Vagina (tissue), 2 donors: ENCODE measurements at places on chromosomes 2 and 18.

GRCh38 chr2:236738030-236738429 is 168.4 kb downstream of the ACKR3 start:
- H3K4me3 ChIP-seq, result no peak overlapping the region
- H3K27ac ChIP-seq, result no peak overlapping the region
- peaks cover 3% of the 10 kb centered on the region for H3K4me1 ChIP-seq

GRCh38 chr2:151728804-151729414 is 5.4 kb downstream of the NEB start:
- no peak overlapping the region for H3K27ac ChIP-seq
- no peak for DNase-seq
- no peak overlapping the region for H3K4me3 ChIP-seq
- H3K36me3 ChIP-seq, result no peaks in the 10 kb centered on the region

DNA sequence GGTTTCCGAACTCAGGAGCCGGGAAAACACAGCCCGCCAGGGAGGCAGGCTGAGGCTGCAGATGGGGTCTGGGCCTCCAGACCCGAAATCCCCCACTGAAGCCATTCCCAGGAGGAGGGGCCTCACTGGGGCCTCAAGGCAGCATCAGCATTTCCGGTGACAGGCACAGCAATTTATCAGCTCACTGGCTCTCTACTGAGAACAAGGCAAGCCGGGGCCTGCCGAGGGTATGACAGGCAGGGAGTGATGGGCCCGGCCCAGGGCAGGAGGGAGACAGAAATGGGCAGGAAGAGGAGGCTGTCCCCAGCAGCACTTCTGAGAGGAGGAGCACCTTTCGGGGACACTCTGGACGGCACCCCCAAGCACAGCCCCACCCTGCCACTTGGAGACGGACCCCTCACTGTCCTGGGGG is 12.5 kb downstream of the SDC1 start:
- H3K4me3 ChIP-seq, result peak overlapping the region; percentile 7
- H3K36me3 ChIP-seq, result no peaks in the 10 kb centered on the region
- no peaks in the 10 kb centered on the region for H3K27me3 ChIP-seq
- peak overlapping the region; percentile 86 for H3K27ac ChIP-seq
- DNase-seq, result no peak

GRCh38 chr2:31675485-31675901 is 94.8 kb upstream of the SRD5A2 start:
- no peaks in the 10 kb centered on the region for H3K27me3 ChIP-seq
- no peaks in the 10 kb centered on the region for H3K36me3 ChIP-seq
- H3K27ac ChIP-seq, result no peak overlapping the region
- no peaks in the 10 kb centered on the region for H3K4me1 ChIP-seq
- no peak for DNase-seq
- H3K4me3 ChIP-seq, result no peak overlapping the region

- no peaks in the 10 kb centered on the region for H3K36me3 ChIP-seq
- no peaks in the 10 kb centered on the region for H3K27me3 ChIP-seq
- no peak for DNase-seq
- no peak overlapping the region for H3K4me3 ChIP-seq
These were observed 7.5 kb downstream of the SLC9A4 start for GRCh38 chr2:102480285-102481195.

DNA sequence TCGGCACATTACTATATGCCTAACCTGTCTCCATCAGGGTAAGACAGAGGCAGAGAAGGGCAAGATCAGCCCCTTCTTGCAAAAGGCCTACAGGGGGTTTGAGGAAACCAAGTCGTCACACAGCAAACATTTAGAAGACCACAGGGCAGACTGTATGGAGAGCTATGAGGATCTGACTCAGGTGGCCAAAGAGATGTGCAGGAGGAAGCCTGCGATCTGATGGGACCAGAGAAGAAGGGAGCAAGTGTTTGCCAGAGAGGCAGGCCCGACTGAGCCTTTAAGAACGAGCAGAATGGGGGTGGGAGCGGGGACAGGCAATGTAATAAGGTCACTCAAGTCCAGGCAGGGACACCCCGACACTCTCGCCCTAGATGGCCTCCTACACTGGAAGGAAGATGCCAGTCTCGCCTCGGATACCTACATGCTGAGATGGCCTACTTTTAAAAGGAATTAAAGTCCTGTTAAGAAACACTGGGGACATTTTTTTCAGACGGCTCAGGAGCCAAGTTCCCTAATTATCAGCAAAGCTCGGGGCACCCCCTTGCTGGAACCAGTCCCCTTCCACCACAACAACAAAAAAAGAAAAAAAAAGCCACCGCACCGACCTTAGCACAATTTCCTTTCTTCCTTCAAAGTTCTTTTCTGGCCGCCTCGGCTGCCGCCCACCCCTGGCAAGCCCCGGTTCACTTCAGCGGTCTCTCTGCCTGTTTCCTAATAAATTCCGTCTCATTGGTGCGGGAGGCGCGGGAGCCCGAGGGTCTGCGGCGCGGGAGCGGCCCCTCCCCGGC is 1.5 kb downstream of the SFXN5 start:
- H3K27me3 ChIP-seq, result no peaks in the 10 kb centered on the region
- H3K4me3 ChIP-seq, result peak overlapping the region; percentile 92
- peak; percentile 87 for DNase-seq
- H3K27ac ChIP-seq, result peak overlapping the region; percentile 94
- H3K4me1 ChIP-seq, result peaks cover 35% of the 10 kb centered on the region
